ENCODE measurements at places on chromosomes 3 and 15. TPM values are rescaled to one million over a fixed set of nuclear protein-coding genes. Genes with fewer than 3 reads are reported as not detected.

The RASL12 gene
- not detected for total RNA-seq

The B3GALNT1 gene
- 6.7 TPM for total RNA-seq

The CCR2 gene
- total RNA-seq = not detected

The IL5RA gene
- total RNA-seq = not detected

The LSMEM2 gene
- not detected for total RNA-seq

The XRN1 gene
- 18.8 TPM for total RNA-seq

The TRAIP gene
- 4.1 TPM for total RNA-seq

The PRR20G gene
- total RNA-seq = not detected

The MRPS11 gene
- total RNA-seq = 23.4 TPM

The ARID3B gene
- total RNA-seq = 2.8 TPM

The CCRL2 gene
- total RNA-seq = not detected

The TGM5 gene
- total RNA-seq = 0.21 TPM

The JAGN1 gene
- total RNA-seq = 28.1 TPM

The FANCD2 gene
- 5.1 TPM for total RNA-seq

The GABRR3 gene
- total RNA-seq = not detected

The COL7A1 gene
- 273 TPM for total RNA-seq

The XIRP1 gene
- total RNA-seq = not detected

The SEMA3G gene
- total RNA-seq = 1.7 TPM

The SOX14 gene
- total RNA-seq = not detected

The KCNAB1 gene
- total RNA-seq = 0.21 TPM

The HES1 gene
- 100 TPM for total RNA-seq

The SCAMP5 gene
- 0.72 TPM for total RNA-seq

The PLAAT1 gene
- 0.85 TPM for total RNA-seq

The GXYLT2 gene
- total RNA-seq = 0.85 TPM

The ESYT3 gene
- total RNA-seq = 0.43 TPM

The DALRD3 gene
- total RNA-seq = 52.9 TPM

The EEF1AKMT4 gene
- total RNA-seq = 13.9 TPM

The CACNA2D3 gene
- total RNA-seq = not detected

The C3orf20 gene
- total RNA-seq = not detected

The CHL1 gene
- 2.1 TPM for total RNA-seq

The CHRM5 gene
- total RNA-seq = not detected

The LRRC2 gene
- under 0.01 TPM for total RNA-seq

The TBC1D5 gene
- 87.5 TPM for total RNA-seq

The DUOX2 gene
- 1.9 TPM for total RNA-seq

The DPPA2 gene
- not detected for total RNA-seq

The RARB gene
- total RNA-seq = 0.96 TPM

The VEPH1 gene
- not detected for total RNA-seq

The PRTG gene
- total RNA-seq = under 0.01 TPM

The UROC1 gene
- not detected for total RNA-seq

The SLC6A1 gene
- total RNA-seq = not detected

The FOXL2NB gene
- not detected for total RNA-seq

The RHCG gene
- total RNA-seq = 310 TPM

The IL20RB gene
- total RNA-seq = 86.8 TPM

The NTRK3 gene
- under 0.01 TPM for total RNA-seq

The LINGO1 gene
- total RNA-seq = not detected

Data from tracheal epithelial cell (primary cell).